ENCODE measurements at places on chromosomes 16 and 17.
A peak's percentile ranks its signal among the peaks of the same experiment; 100 is the strongest.

DNA sequence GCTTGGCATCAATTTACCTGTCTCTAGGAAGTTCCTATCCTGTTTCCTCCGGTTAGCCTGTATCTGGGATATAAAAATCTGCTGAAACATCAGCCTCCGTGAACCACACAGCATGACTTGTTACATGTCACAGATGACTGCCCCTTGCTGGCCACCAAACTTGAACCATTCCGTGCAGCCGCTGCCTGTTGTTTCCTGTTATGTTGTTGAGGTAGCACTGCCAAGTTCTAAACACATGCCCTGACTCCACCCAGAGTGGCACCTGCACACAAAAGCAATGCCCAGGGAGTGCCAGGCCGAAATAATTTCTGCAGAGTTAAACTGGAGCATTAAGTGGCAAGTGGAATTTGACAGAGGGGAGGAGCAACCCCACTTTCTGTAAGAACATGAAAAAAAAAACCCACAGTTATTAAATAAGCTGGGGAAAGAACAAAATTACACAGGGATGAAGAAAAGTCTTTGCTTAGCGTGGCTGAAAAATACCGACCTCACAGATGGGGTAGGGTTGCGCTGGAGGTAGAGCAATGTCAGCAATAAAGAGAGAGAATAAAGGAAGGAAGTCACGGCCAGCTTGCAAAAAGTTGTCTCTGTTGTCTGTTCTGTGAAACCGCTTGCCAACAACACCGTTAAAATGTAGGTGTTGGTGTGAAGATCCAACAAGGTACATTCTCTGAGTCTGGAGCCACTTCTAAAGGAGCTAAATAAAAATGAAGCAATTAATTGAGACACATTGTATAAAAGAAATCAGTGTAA is 174.6 kb upstream of the CDH13 start:
- DNase-seq, result peak; percentile 27

DNA sequence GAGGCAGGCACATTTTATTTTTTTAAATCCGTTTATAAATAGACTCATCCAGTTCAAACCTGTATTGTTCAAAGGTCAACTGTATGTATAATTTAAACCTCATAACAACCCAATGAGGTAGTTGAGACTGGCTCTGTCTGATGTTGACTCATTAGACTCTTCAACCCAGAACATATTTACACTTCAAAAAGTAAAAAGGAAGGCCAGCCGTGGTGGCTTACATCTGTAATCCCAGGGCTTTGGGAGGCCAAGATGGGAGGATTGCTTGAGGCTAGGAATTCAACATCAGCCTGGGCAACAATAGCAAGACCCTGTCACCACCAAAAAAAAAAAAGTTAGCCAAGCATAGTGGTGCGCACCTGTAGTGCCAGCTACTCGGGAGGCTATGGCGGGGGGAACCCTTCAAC is 32.5 kb upstream of the DHRS7B start:
- no peak for DNase-seq

DNA sequence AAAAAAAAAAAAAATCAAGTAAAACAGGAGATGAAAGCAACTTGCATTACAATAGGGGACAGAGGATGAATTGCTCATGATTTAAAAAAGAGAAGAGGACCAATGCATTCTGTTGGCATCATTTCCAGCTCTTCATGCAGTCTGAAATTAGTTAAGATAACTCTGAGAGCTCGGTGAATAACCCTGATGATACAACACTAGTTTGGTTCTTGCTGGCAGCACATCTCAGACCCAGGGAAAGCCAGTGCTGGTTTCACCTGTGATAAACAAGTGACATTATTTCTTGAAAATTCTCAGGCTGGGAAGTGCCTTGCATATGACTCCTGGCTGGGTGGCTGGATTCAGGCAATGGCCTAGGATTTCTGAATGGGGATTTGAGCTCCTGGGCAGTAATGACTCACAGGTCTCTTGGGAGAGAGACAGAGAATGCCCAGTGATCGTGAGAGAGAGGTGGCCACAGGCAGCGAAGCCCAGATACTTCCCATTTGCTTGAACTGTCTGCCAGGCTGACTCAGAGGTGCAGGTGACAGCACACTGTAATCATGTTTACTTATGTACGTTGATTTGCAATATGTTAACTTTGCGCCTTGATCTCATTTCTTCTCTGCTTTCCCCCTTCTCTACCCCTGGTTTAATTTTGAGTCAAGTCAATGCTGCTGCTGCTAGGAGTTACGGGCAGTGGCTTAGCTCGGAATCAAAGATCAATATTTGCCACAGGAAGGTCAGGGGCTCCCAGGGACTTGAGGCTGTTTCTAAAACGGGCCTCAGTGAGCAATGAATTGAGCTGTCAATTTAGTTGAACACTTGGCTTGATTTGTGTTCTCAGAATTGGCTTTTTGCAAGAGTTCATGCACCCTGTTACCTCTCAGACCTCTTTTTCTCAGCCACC is 27.1 kb downstream of the ARSG start:
- DNase-seq, result no peak

DNA sequence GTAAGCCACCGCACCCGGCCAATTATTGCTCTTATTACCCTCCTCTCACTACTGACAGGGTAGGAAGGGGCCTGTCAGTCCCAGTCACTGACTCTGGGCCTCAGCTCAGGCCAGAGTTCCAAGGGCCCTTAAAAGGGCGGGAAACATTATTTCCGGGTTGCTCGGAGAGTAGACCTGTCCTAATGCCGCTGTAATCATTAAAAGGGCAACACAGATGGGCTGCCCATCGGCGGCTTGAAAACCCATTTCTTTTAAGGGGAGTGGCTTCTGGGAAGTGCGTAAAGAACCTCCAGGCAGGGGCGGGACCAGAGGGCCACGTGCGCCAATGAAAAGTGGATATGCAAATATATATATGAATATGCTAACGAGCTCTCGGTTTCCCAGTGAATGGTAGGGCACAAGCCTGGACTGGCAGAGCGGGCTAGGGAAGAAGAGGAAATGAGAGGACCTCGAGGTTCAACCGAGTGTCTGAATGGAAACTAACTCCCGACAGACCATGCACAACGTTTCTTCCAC is 26.6 kb downstream of the PIPOX start:
- no peak for DNase-seq

DNA sequence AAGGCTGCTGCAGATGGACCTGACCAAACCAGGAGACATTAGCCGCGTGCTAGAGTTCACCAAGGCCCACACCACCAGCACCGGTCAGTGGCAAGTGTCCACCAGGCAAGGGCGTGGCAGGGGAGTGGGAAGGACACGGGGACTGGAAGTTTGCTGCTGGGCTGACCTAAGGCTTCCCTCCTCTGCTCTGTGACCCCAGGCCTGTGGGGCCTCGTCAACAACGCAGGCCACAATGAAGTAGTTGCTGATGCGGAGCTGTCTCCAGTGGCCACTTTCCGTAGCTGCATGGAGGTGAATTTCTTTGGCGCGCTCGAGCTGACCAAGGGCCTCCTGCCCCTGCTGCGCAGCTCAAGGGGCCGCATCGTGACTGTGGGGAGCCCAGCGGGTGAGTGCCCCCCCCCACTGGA is 4.8 kb downstream of the HSD11B2 start:
- DNase-seq, result no peak

GRCh38 chr17:27904534-27905446 is 11.6 kb upstream of the LYRM9 start:
- no peak for DNase-seq

- no peak for DNase-seq
Measured at GRCh38 chr16:15403392-15403995, 7.9 kb downstream of the MPV17L start.

DNA sequence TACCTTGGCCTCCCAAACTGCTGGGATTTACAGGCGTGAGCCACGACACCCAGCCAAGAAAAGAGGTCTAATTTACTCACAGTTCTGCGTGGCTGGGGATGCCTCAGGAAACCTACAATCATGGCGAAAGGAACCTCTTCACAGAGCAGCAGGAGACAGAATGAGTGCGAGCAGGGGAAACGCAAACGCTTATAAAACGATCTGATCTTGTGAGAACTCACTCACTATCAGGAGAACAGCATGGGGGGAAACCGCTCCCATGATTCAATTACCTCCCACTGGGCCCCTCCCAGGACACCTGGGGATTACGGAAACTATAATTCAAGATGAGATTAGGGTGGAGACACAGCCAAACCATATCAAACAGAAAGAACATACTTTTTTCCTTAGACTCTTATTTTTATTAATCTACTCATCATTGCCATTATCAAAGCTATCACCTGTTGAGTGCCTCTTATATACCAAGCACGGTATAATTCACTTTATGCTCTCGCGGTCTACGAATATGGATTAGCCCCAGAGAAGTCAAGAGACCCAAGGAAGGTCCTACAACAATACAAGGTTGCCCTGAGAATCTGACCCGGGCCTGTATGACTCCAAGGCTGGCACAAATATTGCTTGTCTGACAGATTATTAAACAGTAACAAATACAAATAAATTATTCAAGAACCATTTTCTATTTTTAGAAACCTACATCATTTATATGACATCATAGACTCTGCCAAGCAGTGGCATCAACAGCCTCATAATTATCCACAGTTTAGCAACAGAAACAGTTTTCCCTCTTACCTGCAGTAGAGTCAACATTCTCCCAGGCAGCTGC is 2.4 kb downstream of the POLR3K start:
- no peak for DNase-seq

DNA sequence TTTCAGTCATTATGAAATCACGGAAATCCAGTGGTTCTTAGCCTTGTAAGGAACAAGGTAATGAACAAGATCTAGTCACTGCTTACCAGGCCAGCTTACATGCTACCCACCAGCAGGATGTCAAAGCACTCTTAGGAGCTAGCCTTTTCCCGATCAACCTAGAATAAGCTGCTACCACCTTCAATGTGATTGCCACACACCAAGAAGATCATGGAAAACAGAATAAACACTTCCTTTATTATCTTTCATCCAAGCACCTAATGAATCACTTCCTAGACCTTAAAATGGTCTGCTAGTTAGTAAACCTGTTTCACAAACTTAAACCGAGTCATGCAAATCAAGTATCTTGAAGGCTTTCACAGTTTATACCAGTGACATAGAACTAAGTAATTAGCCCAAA is 5.0 kb downstream of the BBS2 start:
- DNase-seq, result no peak

GRCh38 chr17:1649844-1650501 is at the start of gene RILP:
TSS of gene RILP (minus strand) at chr17:1649866. CDS start at chr17:1649804, 62 bp downstream.
- no peak for DNase-seq

DNA sequence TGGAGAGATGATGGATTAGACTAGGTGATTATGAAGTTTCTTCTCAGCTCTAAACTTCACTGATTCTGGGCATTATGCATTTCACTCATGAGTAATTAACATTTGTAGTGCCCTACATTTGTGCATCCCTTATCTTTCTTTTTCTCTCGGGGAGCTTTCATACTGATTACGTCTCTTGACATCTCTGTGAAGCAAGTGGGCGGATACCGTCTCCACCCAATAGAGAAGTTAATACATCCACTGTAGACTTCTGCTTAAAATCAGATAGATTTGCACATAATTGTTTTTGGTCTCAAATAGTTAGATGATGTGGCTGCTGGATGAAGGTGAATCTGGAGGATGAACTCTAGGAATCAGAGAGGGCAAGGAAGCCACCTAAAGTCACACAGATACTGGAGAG is 653.6 kb upstream of the EEF2KMT start:
- no peak for DNase-seq

DNA sequence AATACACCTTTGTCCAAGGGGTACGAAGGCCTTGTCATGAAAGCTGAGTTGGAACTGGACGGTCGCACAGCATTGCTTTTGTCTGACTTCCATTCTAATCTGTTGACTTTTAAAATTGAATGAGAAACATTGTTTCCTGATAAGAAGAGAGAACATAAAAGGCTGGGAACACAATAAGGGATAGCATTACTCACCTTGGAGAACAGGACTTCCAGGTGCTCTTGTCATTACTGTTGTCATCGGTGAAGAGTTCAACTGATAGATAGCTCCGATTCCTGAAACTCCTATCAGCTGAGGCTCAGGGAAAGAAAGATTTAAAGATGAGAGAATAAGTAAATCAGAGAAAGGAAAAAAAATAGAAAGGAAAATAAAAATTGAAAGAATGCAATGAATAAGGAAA is 351.1 kb downstream of the KCNJ2 start:
- no peak for DNase-seq

- no peak for DNase-seq
Measured at GRCh38 chr17:70539132-70539924, 370.0 kb downstream of the KCNJ2 start.

- DNase-seq, result no peak
Measured at GRCh38 chr17:83069931-83070742, 9.3 kb upstream of the METRNL start.

GRCh38 chr16:47311738-47312505 is 148.9 kb downstream of the ITFG1 start:
- DNase-seq, result no peak

DNA sequence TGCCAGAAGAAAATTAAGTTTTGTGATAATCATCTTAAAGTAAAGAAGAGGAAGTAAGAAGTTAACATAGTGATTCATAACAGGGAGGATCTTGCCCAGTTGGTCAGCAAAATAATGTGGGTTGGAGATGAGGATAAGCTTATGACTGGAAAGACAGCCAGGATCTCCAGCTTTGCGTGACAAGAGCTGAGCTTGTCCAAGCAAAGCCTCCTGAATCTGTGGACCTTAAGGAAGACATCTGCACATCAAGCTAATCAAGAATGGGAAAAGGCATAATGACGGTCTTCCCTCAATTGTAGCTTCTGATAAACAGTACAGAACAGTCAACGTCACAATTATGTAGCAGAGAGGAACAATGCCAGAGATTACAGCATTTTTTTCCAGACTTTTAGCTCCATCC is 744.7 kb upstream of the GOT2 start:
- DNase-seq, result no peak

DNA sequence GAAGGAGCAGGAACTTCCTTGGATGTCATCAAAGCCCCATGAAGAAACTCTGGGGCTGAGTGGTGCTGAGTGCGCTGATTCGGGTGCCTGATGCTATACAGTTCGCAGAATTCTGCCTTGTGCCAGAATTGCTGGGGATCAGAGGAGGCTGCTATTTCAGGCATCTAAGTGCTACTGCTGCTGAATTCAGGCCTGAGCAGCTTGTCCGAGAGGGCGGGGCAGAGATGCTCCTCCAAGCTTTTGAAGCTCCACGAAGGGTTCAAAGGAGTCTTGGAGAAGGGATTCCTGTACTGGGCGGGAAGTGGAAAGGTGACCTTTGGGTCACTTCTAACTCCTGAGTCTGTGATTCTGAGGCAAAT is 227.8 kb downstream of the CCDC182 start:
- no peak for DNase-seq

DNA sequence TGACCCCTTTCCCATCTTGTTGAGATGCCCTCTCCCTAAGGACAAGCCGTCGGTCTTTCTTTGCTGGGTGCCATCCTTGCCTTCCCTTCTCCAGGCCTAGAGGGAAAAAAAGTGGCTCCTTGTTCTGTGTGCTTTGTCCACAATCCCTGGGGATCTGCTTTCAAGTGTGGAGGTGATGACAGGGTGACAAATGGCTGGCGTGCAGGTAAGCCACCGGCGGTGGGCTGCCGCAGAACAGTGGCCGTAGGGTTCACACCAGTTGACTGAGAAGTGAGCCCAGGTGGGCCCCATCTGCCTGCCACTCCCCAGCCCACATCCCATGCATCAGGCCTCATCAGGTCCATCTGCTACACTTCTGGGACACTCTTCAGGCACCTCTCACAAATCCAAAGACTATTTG is 11.4 kb upstream of the CALB2 start:
- DNase-seq, result no peak
